ENCODE measurements at places on chromosomes 16 and 17. TPM values are rescaled to one million over a fixed set of nuclear protein-coding genes. Genes with fewer than 3 reads are reported as not detected.

DNA sequence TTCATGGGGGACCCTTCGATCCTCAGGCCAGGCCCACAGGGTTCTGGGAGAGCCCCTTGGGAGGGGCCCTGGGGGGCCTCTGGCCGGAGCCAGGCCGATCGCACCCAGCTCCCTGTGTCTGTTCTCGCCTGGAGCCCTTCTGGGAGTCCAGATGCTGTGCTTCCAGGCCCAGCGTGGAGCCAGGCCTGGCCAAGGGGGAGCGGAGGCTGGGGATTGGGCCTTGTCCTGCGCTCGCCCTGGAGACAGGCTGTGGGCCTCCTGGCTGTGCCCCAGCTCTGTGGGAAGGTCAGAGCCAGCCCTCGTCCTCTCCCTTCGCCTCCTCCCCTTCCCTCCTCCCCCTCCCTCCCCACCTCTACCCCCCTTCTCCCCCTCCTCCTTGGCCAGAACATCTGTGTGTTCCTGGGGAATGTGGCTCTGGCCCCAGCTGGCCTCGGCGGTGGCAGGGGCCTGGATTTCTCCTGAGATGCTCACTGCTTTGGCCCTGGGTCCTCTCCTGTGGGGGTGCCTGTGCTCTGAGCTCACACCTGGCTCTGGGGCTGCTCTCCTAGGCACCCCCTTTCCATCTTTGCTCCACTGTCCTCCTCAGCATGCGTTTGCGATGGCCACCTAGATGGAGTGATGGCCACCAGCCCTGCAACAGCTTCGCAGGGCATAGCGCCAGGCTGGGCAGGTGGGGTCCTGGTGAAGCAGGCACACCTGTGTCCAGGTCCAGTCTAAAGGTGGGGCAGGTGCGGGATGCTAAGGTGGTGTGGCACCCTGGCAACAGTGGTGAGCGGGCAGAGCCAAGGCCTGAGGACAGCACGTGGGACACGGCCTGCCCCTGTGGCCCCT is 90.6 kb upstream of the CIBAR2 start:
- DNase-seq, result peak; percentile 96

- DNase-seq, result no peak
Measured at GRCh38 chr16:31356566-31357323, 1.8 kb downstream of the ITGAX start.

- DNase-seq, result peak; percentile 45
Measured at GRCh38 chr16:73058616-73059409, 10.9 kb upstream of the ZFHX3 start.

DNA sequence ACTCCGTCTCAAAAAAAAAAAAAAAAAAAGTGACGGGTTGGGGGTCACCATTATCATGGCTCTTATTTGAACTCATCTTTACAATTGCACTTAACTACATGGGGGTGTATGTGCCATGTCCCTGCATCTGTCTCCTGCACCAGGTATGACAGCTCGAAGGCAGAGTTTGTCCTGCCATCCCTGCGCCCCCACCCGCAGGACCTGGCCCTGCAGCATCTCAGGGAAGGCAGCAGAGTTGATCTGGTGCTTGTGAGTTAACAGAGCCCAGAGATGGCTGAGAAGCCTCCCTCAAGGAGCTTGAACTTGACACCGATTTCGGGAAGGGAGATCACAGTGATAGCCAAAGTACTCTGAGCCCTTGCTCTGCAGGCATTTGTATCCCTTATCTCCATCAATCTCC is 44.8 kb downstream of the C16orf82 start:
- no peak for DNase-seq

GRCh38 chr17:15663176-15663575 is 20.9 kb downstream of the TRIM16 start:
- no peak for DNase-seq

GRCh38 chr16:87829988-87830672 is 39.2 kb downstream of the SLC7A5 start:
- no peak for DNase-seq

GRCh38 chr17:8692916-8693315 is 51.7 kb downstream of the CCDC42 start:
- DNase-seq, result no peak

DNA sequence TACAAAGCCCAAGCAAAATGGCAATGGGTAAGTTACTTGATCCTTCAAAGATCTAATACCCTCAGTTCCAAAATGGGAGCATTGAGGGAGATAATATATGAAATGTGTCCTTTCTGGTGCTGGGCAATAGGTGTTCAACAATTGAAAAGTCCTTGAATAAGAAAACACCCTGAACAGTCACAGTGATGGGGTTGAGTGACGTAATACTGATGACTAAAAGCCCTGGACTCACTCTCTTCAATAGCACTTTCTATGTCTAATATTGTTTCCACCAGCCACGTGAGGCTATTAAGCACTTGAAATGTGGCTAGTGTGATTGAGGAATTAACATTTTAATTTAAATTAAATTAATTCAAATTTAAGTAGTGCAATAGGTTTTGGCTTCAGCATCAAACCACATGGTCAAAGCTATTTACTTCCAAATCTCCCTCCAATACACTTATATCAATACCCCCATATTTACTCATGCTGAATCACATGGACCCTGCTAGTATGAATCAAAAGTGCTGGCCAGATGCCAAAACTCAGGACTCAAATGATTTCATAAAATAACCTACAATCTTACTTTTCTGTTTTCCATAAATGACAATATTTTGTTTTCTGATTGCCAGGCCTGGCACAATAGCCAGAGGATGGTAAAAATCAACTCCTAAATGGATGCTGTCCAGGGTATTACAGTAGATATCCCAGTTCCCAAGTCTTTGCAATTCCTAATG is 516.2 kb downstream of the HAPSTR1 start:
- DNase-seq, result no peak

GRCh38 chr16:31568577-31569359 is 41.1 kb downstream of the AHSP start:
- DNase-seq, result no peak

- DNase-seq, result no peak
Measured at GRCh38 chr17:70804161-70804560, 634.8 kb downstream of the KCNJ2 start.

- DNase-seq, result no peak
Measured at GRCh38 chr17:61209106-61209439, 190.6 kb upstream of the TBX2 start.

DNA sequence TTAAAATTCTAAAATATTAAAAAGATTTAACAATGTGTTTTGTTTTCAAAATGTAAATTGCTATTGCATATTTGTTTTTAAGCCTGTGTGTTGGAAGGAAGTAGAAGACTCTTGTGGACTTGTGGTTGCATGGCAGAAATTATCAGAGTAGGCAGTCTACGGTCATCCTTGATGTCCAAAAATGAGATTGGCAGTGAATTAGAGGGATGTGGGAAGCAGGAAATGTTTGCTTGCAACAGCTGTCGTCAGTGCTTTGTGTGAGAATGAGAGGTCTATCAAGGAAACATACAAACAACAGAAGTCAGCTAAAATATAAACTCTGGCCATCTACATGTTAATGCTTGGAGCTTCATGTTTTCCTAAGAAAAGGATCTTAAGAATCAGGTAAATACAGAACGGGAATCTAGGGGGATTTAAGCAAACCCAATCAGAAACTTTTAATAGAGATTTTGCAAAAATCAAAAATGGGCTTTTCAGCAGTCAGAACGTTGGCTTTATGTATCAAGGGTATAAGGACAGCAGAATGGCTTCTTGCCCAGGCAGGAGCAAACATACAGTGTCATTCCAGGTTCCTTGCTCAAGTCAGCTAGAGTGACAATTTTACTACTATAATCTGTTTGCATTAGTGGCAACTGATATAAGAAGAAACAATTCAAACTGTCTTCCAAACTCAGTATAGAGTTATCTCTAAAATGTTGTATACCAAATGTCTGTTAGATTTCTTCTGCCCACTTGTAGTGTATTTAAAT is 196.7 kb downstream of the CYB561 start:
- no peak for DNase-seq

DNA sequence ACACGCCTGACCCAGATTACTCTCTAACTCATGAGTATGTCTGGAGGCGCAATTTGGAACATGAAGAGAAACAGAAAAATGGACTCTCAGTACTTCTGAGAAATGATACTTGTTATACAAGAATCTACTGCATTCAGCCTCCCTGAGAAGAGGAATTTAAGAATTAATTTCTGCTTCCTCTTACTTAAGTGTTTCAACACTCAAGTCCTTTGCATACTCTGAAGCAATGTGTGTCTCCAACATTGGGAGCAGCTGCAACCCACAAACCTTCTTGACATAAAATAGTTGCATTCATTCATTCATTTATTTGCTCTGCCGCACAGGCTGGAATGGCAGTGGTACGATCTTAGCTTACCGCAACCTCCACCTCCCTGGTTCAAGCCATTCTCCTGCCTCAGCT is 199.8 kb downstream of the NPIPA7 start:
- DNase-seq, result no peak

DNA sequence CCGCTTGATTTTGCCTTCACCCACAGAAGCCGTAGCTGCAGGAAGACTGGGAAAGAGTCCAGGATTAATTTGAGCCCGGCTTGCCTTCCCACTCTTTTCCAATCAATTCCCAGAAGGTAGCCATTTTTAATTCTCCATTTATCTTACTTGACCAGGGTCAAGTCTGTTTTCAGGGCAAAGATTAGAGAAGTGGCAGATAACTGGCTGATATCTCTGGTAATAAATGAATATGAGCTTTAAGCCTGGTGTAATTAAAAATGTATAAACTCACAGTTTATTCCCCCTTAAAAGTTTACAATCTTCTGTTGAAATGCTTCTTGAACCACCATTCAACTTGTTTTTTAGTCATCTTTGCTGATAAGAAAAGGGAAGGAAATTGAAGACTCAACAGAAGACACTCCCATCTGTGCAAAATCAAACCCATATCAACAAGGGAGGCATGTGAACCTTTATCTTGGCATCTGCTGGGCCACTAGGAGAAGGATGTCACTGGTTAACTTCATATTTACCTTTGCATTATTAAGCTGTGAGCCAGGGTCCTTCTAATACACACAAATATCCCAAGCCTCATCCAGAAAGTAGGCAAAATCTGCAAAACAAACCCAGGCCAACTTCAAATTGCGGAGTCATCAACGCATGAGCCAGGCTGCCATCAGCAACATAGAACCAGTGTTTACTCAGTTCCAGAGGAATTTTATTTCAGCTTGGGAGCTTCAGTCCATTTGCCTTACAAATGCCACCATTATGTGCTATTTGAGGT is 314.6 kb upstream of the MAF start:
- DNase-seq, result no peak

GRCh38 chr16:50695017-50696000 is 1.9 kb downstream of the NOD2 start:
- DNase-seq, result no peak

- no peak for DNase-seq
Measured at GRCh38 chr16:13992976-13993375, 73.0 kb downstream of the ERCC4 start.

DNA sequence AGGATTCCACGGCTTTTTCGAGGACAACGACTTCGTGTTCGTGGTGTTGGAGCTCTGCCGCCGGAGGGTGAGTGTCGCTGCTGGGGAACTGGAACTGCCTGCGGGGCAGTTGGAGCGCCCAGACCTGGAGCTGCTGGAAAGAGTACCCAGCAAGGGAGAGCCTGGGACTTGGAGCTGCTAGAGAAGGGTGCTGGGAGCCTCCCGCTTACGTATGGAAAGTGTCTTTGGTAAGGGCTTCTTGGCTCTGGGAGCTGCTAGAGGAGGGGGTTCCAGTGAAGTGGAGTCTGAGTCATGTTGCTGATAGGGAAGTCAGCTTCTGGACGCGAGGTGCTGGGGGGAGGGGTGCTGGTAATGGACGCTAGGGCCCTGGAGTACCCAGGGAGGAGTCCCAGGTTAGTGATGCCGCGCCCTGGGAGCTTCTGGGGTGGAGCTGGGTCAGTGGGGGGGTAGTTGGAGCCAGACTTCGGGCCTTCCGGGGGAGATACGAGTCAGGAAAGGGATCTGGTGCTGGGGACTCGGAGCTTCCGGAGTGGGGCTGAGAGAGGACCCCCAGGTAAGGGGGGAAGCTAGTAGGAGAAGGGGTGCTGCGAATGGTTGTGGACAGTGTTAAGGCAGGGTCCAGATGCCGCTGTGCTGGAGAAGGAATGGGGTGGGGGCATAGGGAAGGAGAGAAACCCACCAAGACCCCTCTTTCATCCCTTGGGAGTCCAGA is 741 bp downstream of the PLK1 start:
- no peak for DNase-seq

- no peak for DNase-seq
Measured at GRCh38 chr17:77400445-77400870, 259.7 kb downstream of the SEC14L1 start.

NTN1 gene
- polyA plus RNA-seq, result 1.6 TPM

OR2C1 gene
- 0.30 TPM for polyA plus RNA-seq

NUFIP2 gene
- polyA plus RNA-seq, result 18.9 TPM

TEKT3 gene
- 1.0 TPM for polyA plus RNA-seq

TRAPPC2L gene
- polyA plus RNA-seq, result 58.6 TPM

CHRNE gene
- 1.1 TPM for polyA plus RNA-seq

NOXO1 gene
- polyA plus RNA-seq, result not detected

KRTAP4-5 gene
- not detected for polyA plus RNA-seq

ELMO3 gene
- not detected for polyA plus RNA-seq
